ENCODE measurements at places on chromosomes 3 and 15.

DNA sequence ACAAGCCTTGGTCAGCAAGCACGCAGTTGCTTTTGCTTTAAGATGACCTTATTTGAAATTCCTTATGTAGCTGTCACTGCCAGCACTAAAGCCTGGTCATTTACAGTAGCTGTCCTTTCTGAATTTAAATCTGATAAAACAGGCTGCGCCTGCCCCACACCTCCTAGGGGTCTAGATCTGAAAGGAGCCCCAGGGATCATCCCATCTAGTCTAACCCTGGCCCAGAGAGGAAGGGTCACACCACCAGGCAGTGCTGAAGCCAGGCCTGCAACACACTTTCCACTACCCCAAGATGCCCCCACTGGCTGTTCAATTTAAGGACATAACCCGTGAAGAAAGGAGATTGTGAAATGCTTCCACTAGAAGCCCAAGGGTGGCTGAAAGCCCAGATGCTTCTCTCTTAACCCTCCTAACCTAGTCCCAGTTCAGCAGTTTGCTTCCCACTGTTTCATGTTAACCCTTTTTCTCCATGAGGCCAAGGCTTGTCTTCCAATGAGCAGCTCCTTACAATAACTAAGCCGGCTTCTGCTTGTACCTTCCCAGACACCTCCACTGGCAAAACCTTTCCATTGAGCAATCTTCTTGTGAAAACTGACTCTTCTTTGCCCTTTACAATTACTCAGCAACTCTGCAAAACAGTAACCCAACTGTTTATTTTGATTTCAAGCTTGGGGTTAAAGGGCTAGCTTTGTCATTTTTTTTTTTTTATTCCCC lies 198.9 kb upstream of the LPP start:
- DNase-seq: no peak

- no peak for DNase-seq
These were observed 151.5 kb downstream of the TBL1XR1 start for GRCh38 chr3:177045767-177046166.

DNA sequence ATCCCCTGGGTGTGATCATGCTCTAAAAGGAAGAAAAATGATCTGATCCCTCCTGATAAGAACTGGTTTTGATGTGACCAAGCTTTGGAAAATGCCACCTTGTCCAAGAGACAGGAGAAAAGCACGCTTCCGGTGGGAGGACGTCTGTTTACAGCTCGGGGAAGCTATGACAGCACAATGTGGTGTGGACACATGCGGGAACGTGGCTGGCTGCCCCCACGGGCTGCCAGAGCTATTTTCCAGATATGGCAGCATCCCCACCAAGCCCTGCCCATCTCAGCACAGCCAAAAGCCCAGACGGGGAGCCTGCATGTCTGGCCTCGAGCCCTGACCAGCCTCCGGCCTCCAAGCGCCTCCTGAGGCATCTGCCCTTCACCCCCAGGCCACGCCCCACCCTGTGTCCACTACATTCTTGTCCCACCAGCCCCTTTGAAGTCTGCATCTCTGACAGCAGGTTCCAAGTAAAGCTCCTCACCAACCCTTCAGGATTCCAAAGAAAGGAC lies 63.2 kb upstream of the HRH1 start:
- no peak for DNase-seq

DNA sequence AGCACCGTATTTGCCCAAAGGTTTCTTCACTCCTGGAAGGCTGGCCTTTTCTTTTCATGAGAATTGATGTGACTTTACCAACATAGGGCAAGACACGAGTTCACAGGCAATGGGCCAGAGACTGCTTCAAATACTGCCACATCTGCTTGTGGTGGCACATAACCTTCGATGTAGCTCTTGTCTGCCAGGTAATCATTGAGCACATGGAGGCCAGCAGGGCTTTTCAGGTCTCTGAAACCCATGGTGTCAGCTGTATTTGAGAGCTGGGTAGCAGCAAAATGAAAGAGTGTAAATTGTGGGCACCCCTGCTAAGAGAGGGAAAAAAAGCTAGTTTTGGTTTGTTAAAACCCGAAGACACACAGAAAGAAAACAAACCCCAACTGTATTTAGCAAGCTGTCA lies 200.7 kb downstream of the NAALADL2 start:
- DNase-seq: no peak

DNA sequence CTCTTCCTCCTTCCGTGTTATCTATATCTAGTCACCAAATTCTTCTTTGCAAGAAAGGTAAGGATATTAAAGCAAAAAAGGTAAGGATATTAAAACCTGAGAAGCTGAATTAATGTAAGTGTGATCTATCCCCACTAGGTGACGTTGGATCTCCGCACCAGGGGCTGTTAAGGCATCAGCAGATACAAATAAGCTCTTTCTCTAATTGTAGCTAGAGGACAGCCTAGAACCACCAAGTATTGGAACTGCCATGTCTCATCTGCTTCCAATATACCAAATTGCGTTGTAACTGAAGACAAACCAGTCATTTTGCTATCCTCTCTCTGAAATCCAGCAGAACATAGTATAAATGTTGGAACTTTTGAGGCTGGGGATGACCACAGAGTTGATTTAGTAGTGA lies 471.2 kb upstream of the TGFBR2 start:
- no peak for DNase-seq

DNA sequence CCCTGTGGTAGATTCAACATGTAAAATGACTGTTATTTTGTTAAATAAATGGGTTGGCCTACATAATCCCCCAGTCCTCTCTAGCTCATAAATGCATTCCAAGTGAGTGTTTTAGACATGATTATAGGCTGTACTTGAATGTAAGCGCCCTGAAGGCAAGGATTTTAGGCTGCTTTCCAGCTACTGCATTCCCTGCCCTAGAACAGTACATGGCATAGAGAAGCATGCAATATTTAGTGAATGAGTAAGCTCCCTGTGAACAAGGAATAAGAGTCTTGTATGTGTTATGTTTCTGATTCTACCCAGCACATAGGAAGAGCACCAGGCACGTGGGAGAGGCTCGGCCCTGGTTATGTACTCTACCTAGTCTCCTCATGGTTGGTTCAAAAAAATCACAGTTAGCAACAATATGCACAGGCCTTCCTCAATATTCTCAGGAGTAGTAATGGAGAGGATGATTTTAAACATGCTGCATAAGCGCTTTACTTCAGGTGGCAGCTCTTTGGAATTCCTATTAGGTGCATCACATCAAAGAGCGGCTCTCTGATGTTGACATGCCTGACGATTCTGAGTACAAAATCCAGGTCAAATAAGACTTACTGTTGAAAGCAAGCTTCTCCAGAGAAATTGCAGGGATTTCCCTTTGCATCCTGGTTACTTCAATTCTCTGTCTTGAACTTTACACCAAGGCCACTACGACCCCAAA lies 456.6 kb downstream of the MAGI1 start:
- DNase-seq: no peak

GRCh38 chr15:60162968-60163355 lies 158.9 kb downstream of the FOXB1 start:
- no peak for DNase-seq

DNA sequence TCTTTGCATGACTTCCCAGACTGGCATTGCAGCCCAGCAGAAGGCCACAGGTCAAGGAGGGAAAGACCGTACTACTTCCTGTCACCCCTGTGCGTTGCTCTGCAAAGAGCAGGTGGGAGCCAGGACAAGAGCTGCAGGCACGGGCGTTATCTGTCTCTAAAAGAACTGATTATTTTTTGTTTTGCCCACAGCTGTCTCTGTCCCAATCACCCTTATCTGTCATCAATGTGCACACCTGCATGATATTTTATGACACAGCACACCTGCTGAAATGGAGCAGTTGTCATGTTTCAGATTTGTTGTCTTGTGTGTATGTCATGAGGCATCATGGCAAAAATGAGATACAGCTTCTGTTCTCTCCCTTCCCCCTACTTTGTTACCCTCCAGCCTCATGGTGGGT lies 58.8 kb downstream of the SLCO3A1 start:
- DNase-seq: no peak

GRCh38 chr3:107822308-107822707 lies 268.5 kb downstream of the CD47 start:
- no peak for DNase-seq

DNA sequence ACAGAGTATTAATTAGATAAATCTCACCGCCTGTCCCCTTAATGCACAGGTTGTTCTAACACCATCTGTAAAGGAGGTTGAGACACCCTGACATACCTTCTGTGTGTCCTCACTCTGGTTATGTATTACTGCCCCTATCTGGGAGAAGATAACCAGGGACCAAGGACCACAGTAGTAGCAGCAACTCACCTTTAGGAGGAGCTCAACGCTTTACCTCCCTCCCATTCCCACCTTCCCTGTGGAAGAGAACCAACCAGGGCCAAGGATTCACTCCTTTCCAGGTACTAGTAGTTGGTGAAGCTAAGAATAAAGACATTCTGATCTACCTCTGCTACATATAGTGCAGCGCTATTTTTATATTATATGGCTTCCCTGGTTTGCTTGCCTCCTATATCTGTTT lies 232.6 kb downstream of the MEX3B start:
- no peak for DNase-seq

GRCh38 chr3:96007650-96008195 lies 806.7 kb upstream of the EPHA6 start:
- DNase-seq: no peak

DNA sequence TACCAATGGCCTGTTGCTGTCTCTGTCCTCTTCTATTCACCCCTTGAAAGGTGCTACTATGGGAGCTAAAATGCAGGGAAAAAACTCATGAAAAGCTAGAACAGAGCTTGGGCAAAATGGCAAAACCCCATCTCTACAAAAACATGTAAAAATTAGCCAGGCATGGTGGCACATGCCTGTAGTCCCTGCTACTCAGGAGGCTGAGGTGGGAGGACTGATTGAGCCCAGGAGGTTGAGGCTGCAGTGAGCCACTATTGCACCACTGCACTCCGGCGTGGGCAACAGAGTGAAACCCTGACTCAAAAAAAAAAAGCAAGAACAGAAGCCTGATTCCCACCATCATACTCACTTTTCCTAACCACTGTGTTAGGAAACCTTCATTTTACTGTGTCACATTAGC lies 1.9 kb downstream of the MAP4 start:
- DNase-seq: no peak

DNA sequence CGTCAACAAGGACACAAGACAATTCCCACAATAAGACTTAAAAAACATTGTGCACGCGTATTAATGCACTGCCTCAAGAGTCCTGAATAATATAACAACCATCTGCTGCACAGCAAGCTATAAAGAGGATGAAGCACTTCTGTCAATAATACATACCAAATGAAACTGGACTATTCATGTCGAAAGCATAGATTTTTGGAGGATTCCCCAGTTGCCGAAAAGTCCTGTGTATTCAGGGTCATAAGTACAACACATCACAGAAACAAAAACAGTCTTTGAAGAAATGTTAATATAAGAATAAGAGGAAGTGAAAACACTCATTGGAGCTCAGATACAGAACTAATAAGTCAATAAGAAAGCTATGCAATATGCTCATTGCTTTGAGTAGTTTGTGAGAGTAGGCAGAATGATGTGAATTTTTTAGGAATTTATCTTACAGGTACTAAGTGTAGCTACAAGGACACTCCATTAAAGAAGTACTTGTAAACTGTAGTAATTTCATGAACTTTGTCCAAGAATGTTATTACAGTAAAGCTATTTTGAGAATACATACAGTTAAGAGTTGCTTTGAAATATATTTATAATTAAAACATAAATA lies 31.6 kb downstream of the CBLB start:
- DNase-seq: no peak

DNA sequence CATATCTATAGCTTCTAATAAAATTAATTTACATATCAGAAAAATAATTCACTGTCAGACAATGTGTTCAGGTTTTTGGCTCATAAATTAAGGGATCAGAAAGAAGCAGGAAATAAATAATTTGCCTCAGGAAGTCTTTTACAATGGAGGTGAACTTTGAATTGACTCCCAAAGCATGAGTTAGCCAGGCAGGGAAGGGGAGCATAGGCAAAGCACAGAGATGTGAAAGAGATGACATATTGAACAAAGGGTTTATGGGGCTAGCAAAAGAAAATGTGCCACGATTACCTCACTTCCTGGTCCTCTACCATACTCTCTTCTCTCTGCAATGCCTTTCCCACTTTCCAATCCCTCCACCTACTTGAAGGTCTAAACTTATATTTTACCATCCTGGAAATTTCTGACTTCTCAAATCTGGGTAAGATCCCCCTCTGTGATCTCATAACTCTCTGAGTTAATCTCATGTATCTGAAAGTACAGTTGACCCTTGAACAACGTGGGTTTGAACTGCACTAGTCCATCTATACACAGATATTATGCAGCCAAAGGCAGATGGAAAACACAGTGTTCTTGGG lies 4.1 kb upstream of the HEXA start:
- no peak for DNase-seq

DNA sequence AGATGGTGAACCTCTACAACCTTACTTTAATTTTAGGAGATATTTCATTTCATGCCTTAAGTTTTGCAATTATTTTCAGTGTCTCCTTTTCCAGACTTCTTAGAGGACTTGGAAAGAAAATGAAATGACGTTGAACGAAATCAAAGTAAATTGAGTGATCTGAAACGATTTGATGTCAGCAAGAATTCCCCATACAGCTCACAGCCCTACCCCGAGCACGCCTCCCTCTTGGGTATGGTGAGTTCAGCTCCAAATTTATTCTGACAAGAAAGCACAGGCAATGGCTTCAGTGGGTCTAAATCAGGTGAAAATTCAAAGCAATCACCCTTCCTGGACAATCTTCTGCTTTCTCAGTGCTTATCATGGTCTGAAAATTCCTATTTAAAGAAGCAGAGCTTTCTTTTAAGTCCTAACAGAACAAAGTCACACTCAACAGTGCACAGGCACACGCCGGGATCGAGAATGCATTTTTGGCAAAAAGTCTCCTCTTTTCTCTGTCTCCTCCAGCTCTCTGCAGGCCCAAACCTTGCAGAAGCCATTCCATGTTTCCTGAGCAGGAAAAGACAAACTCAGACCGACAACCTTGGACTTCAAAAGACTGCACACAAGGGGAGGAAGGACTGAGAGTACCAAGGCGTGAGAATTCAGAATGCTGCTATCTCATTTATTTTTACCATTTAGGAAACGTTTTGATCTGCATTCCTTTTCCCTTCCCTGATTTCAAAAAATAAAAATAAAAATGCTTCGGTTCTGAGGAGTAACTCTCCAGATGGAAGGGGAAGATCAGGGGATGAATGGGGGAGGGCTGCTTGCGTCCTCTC lies 72.0 kb downstream of the CCNL1 start:
- DNase-seq: no peak

GRCh38 chr3:118909763-118910162 lies 124.9 kb downstream of the IGSF11 start:
- no peak for DNase-seq

GRCh38 chr15:63474810-63475316 lies 29.5 kb upstream of the USP3 start:
- DNase-seq: no peak

DNA sequence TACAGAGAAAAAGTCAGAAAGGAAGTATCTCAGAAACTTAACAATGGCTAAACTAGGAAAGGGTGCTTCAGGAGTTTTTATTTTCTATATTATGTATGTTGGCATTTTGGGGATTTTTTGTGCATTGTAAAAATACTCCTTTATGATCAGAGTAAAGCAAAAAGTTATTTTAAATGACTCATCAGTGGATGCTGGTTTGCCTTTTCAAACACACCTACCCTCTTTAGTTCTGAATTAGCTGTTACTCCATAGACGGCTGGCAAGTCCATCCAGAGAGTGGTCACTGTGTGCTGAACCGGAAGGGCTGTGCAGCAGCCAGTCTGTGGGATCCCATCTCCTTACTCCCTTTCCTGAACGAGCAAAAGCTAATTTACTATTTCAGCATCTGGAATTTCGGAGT lies 942 bp downstream of the CCR9 start:
- DNase-seq: no peak

GRCh38 chr15:40029979-40030893 lies 8.7 kb downstream of the SRP14 start:
- no peak for DNase-seq

Measured in activated naive CD4-positive, alpha-beta T cell (primary cell).